ENCODE measurements at places on chromosomes 7 and 10.

GRCh38 chr7:112293416-112293815 lies 86.9 kb downstream of the ZNF277 start:
- DNase-seq, result no peak

DNA sequence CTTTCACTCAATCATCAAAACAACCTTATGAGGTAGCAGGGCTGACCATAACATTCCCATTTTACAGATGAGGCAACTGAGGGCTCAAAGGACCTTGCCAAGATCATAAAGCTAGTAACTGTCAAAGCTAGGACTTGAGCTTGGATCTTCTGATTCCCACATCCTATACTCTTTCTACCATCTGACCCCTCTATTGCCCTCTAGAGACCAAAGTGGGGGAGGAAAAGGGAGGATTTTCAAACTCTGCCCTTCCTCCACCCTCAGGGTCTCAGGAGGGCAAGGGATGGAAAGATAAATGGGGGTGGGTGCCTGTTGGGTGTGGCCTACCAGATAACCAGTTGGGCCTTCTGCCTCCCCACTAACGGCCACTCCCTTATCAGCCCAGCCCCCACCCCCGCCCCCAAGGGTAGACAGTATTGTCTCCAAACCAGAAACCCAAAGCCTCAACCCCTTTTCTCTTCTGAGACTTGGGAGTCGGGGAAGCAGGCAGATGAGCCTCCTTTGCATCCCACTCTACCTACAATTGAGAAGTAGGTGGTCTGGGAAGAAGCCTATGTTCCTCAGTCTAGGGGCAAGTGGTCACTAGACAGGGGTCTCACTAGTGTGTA lies 7.9 kb downstream of the LDB1 start:
- no peak for DNase-seq

DNA sequence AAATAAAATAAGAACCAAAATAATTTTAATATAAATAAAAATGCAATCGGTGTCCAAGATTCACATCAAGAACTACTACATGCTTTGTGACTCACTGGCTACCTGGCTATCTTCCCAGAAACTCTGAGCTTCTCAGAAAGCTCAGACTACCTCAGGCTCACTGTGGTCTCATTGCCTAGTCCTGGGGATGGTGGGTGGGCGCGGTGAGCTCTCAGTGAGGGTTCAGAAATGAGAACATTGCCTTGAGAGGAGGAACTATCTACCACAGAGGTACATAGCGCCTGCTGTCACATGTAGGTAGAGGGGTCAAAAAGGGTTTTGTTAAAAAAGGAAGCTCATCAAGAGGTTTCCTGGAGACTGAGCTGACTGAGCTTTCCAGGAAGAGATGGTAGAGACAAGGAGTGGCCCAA lies 108.0 kb downstream of the WDFY4 start:
- peak; percentile 8 for DNase-seq

GRCh38 chr7:30604901-30605300 lies 10.2 kb downstream of the GARS1 start:
- DNase-seq, result no peak

DNA sequence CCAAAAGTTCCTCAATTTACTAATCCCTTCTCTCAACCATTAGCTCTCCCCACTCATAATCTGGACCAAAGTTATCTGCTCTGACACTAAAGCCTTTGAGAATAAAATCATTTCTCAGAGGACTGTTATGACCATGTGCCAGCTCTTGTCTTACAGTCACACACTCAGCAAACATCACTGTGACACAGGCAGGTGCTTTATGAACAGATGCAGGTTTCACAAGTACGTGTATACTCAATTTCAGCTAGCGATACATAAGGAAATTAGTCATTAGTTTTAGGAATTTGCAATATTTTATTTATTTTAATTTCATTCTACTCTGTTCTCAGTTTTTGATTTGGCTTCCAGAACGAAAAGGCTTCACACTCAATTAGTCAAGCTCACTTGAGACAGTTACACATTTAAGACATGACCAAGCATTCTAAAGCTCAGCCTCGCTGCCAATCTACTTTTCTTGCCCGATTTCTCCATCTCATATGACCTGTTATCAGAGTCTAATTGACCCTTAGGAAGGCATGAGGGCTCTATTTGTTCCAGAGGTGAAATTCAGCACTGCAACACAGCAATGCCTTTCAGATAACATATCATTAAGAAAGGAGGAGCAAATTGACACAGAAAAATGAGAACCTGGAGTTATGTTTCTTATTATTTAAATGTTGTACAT lies 76.8 kb downstream of the TFEC start:
- no peak for DNase-seq

- DNase-seq, result no peak
Observed at GRCh38 chr7:29843726-29844125, 37.4 kb downstream of the WIPF3 start.

GRCh38 chr7:930975-931758 lies 23.3 kb downstream of the ADAP1 start:
- no peak for DNase-seq

GRCh38 chr7:144854839-144855424 lies 19.1 kb upstream of the TPK1 start:
- no peak for DNase-seq

GRCh38 chr10:122876467-122876855 lies 2.9 kb downstream of the FAM24B start:
- DNase-seq, result no peak

- no peak for DNase-seq
Observed at GRCh38 chr10:58806970-58807628, 294.4 kb downstream of the BICC1 start.

GRCh38 chr7:142431491-142431890 lies 173.6 kb upstream of the PRSS58 start:
- DNase-seq, result no peak

DNA sequence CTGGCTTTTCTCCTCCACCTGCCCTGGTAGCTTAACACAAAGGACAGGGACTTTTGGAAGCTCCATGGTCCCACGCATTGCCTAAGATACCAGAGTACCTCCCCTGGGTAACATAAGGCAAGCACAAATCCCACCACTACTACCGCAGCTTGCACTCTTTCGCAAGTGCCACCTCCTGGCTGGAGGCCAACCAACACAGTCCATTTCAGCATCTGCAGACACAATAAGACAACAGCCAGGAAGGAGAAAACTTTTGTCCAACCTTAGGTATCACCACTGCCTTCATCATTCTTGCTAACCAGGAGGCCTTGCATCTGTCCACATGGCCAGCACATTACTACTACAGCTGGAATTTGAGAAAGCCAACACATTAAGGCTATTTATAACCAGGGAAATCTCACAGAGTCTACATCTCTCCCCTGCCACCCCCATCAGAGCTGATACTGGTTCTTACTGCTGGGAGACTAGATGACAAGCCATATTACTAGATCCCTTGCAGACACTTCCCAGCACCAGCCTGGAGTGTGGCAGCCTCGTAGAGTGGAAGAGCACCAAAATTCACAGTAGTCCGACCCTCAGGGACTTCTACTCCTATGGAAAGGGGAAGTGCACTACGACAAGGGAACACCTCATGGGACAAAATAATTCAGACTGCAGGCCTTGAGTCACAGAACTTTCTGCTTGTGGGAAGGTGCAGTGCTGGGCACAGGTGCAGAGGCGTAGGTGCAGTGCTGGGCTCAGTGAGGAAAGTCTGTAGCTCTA lies 39.8 kb upstream of the CDK13 start:
- no peak for DNase-seq

DNA sequence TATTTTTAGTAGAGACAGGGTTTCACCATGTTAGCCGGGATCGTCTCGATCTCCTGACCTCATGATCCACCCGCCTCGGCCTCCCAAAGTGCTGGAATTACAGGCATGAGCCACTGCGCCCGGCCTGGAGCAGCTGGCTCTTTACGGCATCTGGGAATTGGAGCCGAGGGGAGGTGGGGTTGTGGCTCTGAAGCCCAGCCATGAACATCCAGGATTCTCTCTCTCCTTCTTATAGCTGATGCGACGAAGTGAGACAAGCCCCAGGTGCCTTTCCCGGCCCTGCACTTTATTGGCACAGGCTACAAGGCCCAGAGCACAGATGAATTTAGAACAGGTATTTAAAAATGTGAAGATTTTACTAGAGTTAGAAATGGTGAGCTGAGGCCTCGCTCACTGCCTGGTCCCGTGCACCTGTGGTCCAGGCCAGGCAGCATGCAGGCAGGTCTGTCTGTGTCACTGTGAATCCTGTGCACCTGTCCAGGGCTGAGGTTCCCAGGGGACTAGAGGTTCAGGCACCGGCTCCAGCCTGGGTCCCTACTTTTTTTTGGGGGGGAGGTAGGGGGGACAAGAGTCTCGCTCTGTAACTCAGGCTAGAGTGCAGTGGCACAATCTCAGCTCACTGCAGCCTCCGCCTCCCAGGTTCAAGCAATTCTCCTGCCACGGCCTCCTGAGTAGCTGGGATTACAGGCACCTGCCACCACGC lies 379.7 kb upstream of the FOXK1 start:
- no peak for DNase-seq

DNA sequence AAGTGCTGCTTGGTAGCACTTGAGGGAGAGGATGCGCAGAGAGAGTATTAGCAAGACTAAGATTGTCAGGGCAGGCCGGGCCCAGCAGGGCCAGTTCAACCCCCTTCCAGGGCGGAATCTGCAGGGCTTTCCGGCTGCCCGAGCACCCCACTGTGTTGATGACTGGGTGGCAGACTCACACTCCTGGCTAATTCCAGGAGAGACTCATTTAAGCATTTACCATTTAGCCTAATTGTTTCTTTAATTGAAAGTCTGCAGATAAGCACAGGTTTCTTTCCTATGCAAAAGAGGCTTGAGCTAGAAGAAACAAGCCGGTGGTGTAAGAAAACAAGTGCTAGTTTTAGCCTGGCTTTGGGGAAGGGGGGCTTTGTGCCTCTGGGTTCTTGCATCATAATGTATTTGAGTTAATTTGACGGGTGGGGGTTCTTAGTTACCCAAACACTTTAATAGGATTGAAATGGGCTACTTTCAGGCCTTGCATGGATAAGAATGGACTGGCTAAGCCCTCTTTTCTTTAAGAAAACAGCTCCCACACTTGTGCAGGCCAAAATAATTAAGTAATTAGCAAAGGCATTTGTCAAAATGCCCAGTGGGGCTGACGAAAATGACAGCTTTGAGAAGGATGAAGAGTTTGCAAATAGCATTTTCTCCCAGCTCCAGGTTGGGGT lies 201.3 kb downstream of the MYOF start:
- DNase-seq, result no peak

DNA sequence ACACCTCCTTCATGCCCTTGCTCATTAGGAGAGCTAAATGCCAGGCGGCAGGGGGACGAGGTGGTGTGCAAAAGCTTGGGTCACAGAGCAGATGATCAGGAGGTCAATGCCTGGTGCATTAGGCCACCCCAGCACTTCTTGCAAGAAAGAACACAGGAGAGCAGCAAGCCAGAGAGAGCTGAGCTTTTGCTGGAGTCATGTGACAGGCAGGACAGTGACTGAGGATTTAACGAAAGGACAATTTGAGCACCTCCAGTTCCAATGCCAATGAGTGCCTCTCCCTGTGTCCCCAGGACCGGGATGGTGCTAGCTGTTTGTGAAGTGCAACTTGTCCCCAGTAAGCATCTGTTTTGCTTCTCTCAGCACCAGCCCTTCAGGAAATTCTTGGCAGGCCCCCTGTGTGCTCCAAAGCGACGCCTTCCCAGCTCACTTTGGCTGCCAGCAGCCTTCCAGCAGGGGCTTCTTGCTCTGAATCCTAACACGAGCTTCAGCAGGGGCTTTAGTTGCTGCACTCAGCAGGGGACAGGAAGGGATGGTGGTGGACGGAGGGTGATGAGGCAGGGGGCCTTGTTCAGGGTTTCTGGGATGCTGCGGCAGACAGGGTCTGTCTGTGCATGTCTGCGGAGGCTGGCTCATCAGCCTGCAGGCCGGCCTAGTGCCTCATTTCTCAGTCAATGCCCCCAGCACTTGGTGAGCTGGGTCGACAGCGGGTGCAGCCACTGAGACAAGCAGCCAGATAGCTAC lies 368.1 kb downstream of the RPS24 start:
- no peak for DNase-seq

DNA sequence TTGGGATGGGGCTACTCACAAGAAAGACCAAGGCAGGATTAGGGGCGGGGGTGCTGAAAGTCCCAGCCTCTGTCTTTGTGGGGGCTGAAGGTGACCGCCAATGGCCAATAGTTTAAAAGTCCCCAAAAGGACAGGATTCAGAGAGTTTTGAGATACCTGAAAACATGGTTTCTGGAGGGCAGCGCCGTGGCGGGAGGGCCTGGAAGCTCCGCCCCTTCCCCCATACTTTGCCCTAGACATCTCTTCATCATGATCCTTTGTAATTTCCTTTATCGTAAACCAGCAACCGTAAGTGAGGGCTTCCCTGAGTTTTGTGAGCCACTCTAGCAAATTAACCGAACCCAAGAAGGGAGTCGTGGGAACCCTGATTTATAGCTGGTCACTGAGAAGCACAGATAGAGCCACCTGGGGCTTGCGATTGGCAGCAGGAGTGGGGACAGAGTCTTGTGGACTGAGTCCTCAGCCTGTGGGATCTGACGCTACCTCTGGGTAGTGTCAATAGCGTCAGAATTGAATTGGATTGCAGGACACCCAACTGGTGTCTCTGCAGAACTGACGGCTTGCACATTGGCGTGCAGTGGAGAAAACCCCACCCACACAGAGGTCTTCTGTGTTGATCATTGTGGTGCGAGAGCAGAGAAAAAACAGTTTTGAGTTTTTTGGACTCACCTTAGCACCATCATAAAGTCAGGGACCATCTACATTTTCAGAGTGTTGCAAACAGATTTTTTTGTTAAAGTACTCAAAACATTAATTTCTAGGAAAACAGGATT lies 169.3 kb downstream of the USP6NL start:
- no peak for DNase-seq

DNA sequence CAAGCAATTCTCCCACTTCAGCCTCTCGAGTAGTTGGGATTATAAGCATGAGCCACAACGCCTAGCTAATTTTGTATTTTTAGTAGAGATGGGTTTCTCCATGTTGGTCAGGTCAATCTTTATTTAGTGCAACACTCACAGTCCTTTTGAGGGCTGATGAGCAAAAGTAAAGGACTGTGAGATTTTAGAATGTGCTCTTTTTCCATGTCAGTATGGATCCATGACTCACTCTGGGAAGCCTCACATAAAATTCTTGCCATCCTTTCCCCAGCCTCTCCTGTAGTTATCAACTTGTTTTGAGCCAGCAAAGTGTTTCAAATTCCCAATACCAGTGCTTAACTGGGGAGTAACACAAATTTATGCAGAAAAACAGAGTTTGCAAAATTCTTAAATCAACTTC lies 135.8 kb upstream of the CXCL12 start:
- no peak for DNase-seq

GRCh38 chr7:134502463-134503371 lies 24.6 kb upstream of the AKR1B10 start:
- DNase-seq, result no peak

DNA sequence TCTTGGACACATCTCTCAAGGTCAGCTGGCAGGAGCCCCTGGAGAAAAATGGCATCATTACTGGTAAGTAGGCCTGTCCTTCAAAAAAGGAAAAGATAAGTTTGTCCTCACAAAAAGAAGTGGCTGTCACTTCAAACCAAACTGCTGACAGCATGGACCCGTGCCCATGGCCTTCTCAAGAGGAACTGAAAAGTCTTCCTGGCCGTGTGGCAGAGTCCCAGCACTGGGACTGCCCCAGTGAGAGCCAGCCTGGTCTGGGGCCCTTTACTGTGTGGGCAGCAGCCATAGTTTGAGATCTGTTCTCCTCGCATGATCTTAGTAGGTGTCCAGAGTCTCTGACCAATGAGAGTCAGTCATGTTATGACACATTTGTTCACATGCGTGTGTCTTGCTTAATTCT lies 614.2 kb upstream of the FOXK1 start:
- no peak for DNase-seq

- no peak for DNase-seq
Observed at GRCh38 chr7:82413237-82413636, 30.3 kb downstream of the CACNA2D1 start.

GRCh38 chr7:43208242-43208641 lies 95.8 kb downstream of the HECW1 start:
- no peak for DNase-seq
